ENCODE measurements at places on chromosomes 4 and X. TPM values are rescaled to one million over a fixed set of nuclear protein-coding genes. Genes with fewer than 3 reads are reported as not detected.

DNA sequence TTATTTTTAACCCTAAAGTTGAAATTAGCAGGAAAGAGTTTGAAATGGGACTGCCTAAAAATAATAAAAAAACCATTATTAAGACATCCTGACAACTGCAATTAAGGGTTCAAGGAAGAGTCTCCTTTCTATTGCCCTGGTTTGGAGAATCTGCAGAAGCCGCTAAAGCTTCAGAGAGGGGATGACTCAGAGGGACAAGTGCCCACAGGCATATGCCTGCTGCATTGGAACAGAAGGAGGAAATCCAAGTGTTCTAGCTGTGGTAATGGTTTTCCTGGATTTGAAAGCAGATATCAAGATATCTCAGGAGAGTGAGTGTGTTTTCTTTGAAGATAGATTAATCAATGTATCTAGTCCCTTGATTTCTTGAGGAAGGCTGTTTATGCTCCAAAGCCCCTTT is 235.1 kb upstream of the TAPT1 start:
- DNase-seq = no peak

DNA sequence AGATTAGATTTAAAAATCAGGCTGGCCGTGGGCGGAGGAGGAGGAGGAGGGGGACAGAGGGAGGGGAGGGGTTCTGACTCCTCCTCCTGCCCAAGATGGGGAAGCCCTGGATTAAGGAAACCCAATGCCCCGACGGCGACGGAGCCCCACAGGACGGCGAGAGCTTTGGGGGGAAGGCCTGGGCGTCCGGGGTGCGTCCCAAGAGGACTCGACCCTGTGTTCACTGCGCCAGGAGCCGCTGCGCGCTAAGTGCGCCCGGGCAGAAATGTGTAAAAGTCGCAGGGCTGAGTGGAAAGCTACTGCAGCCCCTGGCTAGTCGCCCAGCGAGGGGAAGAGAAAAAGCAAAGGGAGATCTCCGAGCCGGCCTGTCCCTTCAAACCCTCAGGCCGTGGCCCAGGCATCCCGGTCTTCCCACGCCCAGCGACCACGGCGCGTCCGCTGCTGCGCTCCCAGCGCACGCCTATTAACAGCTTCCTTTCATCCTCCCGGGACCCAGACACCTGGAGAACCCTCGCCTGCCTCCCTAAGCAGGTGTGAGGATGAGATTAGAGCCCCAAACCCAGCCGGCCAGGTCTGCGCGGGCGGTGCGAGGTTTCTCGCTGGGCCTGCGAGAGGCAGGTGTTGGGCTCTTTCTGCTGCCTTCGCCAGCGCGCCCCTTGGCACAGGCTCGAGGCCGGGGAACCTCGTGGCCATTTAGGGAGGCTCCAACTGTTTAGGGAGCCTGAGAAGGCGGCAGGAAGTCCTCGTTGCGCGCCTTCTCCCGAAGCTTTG is 1.4 kb upstream of the RPS6KA3 start:
- DNase-seq = peak; percentile 48

DNA sequence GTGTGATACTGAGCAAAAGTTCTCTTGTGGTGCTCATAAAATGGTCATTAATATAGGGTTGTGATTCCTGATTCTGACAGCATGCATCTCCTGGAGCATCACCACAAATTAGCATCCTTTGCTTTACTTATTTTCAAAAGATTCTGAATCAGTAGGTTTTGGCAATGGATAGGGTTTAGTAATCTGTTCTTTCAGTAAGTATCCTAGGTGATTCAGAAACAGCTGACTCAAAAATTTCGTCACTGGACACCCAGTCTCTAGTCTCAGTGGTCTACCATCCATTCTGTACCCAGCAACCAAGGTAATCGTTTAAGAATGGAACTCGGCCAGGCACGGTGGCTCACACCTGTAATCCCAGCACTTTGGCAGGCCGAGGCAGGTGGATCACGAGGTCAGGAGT is 4.1 kb downstream of the CBLL2 start:
- no peak for DNase-seq

DNA sequence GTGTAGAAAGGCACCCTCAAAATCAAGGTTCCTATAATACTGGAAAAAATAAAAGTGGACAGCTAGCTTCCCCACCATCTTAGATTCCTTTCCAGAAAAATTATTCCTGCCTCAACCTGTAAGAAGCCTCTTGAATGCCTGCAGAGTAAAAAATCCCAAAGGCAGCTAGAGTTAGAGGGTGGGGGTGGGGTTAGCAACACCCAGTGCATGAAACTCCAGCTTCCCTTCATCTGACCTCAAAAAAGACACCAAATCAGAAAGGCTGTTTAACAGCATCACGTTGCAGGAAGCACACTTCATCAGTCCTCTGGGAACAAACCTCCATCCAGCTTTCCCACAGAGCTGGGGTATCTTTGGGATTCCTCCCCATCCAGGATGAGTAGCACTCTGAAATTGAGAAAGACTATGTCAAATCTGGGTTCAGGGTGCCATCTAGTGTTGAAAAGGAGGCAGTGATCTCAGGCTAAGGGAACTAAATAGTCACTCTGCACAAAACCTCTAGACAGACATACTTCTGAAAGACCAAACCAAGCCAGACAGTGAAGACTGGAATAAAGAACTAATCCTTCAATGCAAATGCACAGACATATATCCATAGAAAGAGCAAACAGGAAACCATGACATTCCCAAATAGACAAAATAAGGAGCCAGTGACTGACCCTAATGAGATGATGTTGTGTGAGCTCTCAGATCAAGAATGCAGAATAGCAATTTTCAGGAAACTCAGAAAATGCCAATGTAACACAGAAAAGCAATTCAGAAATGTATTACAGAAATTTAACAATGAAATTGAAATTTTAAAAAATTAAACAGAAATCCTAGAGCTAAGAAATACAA is 97.9 kb downstream of the ARHGEF9 start:
- DNase-seq = no peak

GRCh38 chr4:79662651-79663050 is 254.6 kb upstream of the GK2 start:
- DNase-seq = no peak

- no peak for DNase-seq
Observed at GRCh38 chrX:121135488-121136207, 88.2 kb downstream of the GLUD2 start.

Gene IDH3G
- 57.8 TPM for total RNA-seq

Measured in mucosa of descending colon (tissue), 3 donors.